Activated CD4-positive, alpha-beta memory T cell treated with anti-CD3 and anti-CD28 coated beads for 36 hours (primary cell): ENCODE measurements at places on chromosomes 5 and 9.

- no peak for DNase-seq
These were observed 134.0 kb downstream of the IRX1 start for GRCh38 chr5:3729631-3730030.

DNA sequence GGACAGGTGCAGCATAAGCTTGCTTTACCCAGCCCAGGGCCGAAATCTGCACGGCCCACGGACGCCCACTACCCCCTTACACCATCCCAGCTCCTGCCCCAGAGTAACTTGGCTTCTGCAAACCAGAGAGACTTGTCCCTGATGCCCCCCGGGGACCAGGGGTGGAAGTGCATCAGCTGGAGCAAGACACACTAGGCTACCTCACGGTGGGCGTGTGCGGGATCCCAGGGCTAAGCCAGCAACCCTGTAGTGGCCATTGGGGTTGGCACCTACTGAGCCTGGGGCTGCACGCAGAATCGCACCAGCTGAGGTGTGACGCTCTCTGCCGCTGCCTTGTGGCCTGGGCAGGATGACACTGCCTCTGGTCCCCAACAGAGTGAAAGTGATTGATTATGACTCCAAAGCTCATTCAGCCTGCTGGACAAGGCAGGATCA lies 6.1 kb upstream of the ZNF79 start:
- peak; percentile 62 for DNase-seq

DNA sequence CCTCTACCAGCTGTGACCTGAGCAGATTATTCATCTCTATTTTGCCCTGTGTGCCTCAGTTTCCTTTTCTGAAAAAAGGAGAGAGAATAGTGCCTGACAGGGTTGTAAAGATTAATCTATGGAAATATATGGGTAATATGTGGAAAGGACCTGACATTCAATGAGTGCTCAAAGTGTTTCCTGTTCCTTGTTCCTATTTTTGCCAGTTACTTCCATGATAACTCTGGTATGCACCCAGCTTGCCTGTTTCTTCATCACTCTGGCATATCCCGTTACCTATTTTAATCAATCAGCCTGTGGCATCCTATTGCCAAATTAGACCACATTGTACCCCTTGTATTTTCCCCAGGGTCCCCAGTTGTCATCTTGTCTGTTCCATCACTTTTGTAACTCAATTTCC lies 3.6 kb upstream of the ARAP3 start:
- no peak for DNase-seq

DNA sequence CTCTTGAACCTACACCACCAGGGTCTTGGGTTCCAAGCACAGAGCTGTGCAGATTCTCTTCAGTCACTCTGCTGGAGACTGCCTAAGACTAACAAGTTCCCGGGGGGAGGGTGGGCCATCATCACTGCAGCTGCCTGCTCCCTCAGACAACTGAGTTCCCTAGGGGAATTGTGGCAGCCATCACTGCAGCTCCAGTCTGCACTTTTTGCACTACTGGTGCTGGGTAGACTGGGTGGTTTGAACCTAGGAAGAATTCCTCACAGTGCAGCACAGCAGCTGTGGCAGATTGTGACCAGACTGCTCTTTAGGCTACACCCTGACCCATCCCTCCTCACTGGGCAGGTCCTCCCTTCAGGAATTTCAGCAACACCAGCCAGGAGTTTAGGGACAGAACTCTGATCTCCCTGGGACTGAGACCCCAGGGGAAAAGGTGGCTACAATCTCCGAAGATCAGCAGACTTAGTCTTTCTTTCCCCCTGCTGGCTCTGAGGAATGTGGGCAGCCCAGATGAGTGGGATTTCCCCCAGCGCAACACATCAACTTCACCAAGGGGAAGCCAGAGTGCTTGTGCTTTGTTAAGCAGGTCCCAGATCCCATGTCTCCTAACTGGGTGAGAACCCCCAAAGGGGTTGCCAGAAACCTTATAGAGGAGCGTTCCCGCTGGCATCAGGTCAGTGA lies 30.9 kb upstream of the RGMB start:
- DNase-seq: no peak

DNA sequence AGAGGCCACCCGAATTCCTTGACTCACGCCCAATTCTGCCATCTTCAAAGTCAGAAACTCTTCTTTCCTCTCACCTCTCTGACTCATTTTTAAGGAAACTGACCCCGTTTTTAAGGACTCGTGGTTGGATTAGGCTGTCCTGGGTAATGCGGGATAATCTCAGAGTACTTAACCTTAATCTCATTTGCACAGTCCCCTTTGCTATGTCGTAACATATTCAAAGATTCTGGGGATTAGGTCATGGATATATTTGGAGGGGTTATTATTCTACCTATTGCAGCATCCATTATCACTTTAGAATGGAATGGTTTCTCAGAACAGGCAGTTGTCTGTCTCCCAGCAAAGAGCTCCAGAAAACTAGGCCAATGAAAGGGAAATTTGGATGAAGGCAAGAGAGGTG lies 80.8 kb upstream of the IL12B start:
- no peak for DNase-seq

DNA sequence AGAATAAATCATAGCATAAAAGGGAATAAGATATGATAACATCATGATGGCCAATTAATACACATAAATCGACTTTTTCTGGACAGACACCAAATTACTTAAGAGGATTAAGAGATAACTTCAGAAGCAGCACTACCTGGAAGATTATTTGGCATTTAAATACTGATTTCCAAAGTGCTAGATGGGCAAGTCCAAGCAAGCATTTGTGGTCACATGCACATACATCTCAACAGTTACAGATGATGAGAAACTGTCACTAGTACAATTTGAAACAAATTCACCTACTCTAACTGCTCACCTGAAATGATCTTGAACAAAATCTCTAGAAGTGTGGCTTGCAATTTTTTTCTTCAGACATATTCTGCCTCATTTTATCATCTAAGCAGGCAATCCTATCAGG lies 26.8 kb upstream of the RASGEF1C start:
- DNase-seq: no peak

DNA sequence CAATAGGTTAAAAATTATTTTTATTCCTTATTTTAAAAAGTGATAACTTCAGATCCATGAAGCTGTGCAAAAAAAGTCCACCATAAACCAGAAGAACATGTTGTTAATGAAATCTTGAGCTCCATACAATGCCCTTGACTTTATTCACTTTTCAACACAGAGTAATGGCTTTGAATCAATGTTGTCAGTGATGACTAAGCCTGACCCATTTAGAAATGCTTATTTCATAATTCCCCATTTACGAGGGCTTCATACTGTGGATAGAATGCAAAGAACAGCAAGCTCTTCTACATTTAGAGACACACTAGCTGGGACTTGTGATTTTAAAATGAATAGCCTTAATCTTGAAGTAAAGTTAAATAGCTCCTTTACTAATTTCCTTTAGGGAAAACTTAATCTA lies 25.7 kb upstream of the IL9 start:
- no peak for DNase-seq

DNA sequence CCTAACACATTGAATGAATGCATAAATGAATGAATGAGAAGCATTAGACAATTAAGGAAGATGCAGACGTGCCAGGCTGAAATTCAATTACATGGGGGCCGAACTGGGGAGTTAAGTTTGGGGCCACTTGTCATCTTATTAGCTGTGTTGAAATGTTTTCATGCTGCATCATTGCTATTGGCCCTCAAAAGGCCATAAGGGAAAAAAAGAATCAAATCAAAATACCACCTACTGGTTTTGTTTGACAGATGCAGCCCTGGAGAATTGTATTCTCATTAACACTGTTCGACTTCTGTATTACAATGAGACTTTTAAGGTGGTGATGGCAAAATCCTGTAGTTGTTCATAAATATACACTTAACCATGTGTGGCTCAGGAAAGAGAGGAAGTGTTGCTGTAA lies 38.4 kb downstream of the UBE2QL1 start:
- no peak for DNase-seq

DNA sequence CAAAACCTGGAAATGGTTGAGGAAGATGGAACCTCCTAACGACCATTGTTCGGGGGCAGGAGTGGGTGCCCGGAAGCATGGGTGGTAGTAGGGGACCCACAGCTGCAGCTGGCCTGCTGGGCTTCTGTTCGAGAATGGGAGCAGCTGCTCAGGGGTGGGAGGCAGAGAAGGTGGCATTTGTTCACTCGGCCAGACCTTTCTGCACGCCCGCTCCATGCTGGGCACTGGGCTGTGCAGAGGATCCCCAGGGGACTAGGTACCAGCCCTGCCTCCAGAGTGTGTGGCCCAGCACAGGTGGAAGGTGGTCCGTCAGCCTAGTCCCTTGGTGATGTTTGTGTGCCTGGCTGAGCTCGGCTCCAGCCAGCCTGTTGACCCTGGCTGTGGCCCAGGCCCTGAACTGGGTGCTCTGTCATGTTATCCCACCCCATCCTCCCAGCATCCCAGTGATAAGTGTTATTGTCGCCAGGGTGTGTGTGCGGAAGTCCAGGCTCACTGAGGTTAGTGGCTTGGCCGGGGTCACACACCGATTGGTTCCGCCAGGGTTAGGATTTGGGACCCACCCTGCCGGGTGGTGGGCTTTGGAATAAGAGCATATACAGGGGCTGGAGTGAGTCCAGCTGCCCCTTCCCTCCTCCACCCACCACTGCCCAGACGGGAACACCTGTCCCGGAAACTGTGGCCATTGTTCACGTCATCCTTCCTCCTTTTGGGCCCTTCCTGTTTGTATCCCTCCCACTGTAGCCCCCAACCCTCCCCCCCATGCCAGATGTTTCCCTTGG lies 4.8 kb downstream of the N4BP3 start:
- no peak for DNase-seq

DNA sequence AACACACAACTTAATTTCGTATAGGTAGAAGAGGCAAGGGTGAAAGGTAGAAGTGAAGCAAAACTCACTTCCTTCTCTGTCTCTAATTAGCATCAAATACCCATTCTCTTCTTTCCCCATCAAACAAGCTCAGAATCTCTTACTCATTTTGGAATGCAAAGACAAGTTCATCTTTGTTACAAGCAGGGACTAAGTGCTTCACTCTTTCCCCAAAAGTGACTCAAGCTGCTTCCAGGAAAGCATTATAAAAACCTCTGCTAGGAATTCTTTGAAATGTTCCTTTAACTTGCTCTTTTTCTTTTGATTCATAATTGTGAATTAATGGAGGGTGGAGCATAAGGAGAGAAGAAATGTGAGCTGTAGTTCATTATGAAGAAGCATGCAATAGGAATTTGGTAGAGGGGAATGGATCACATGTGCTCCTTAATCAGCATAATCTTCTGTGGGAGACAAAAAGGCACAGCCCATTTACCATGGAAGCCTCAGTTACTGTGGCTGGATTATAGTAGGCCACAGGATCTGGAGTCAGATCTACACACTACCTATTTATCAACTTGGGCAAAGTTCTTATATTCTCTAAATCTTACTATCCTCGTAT lies 109.5 kb upstream of the DPYSL3 start:
- DNase-seq: no peak

- no peak for DNase-seq
These were observed 231.7 kb upstream of the CDH12 start for GRCh38 chr5:23084815-23085214.

DNA sequence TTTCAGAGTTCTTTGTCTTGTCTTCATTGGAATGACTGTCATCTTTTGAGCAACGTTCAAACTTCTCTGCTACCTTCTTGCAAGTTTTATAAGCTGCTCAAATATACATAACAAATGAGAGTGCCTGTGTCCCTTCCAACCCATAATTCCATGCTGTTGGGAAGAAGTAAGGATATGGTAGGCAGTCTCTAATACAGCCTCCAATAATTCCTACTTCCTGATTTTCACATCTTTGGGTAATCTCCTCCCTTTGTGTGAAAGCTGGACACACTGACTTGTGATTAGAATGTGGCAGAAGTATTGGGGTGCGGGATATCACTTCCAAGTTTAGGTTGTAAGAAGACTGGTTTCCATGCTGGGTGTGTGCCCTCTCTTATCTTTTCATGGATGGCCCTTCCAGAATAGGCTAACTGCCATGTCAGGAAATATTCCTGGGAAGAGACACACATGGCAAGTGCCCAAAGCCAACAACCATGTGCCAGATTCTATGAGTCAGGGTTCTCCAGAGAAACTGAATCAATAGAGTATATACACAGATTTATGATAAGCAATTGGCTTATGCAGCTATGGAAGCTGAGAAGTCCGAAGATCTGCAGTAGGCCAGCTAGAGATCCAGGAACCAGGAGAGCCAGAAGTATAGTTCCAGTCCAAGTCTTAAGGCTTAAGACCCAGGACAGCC lies 531.3 kb downstream of the NTRK2 start:
- DNase-seq: no peak

GRCh38 chr5:107955321-107955720 lies 284.6 kb upstream of the EFNA5 start:
- DNase-seq: no peak

DNA sequence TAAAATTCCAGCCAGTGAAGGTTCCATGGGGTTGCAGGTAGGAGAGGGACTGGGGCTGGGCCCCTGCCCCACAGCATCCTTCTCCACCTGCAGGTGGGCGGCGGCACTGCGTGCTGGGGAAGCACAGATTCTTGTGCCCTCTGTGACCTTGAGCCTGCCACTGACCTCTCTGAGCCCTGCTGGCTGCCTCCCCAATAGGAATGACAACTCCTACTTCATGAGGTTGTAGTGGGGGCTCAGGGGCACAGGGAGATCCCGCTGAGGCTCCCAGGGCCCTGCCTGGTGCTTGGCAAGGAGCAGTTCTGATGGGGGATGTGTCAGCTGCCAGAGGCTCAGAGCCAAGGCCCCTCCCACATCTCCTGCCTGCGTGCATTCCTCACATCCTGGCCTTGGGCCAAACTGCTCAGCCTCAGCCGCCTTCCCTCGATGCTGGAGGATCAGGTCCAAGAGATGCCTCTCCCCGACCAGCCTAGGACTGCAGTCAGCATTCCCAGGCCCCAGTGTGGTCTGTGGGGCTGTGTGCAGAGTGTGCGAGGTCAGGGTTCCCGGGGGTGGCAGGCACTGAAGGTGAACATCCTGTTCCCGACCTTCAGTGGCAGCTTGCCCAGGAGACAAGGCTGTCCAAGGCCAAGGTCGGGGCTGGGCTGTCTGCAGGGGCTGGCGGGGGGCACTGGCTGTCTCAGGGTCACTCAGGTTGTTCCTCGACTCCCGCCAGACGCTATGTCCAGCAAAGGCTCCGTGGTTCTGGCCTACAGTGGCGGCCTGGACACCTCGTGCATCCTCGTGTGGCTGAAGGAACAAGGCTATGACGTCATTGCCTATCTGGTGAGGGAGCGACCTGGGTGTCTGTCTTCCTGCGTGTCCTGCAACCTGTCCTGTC lies 7.0 kb downstream of the ASS1 start:
- DNase-seq: peak; percentile 40

GRCh38 chr9:93156475-93157008 lies 22.5 kb upstream of the NINJ1 start:
- DNase-seq: peak; percentile 86

DNA sequence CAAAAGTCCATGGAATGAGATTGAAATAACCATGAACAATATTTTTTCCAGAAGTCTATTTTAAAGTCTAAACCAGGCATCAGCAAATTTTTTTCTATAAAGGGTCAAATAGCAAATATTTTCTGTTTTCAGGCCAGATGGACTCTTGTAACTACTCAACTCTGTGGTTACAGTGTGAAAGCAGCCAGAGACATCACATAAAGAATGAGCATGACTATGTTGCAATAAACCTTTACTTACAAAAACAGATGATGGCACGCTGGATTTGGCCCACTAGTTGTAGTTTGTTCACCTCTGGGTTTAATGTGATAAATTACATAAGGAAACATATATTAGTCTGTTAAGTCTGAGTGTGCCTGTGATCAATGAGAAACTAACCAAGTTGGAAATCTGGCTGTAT lies 319.2 kb downstream of the TRPM3 start:
- no peak for DNase-seq

GRCh38 chr5:7650755-7651154 lies 200.2 kb downstream of the CFAP90 start:
- DNase-seq: no peak
